Right atrium auricular region (tissue), 2 donors: ENCODE measurements at places on chromosomes 16 and 17. TPM values are rescaled to one million over a fixed set of nuclear protein-coding genes. Genes with fewer than 3 reads are reported as not detected.

CCDC200 gene
- not detected for total RNA-seq

GPR142 gene
- total RNA-seq = not detected

NGFR gene
- total RNA-seq = 13.9 TPM

PKD1 gene
- total RNA-seq = 218 TPM

KRTAP3-2 gene
- not detected for total RNA-seq

PLEKHG4 gene
- total RNA-seq = 3.9 TPM

CCL16 gene
- total RNA-seq = not detected

COQ9 gene
- total RNA-seq = 106 TPM

CDH3 gene
- total RNA-seq = 1.7 TPM

KRTAP2-3 gene
- not detected for total RNA-seq

RDM1 gene
- not detected for total RNA-seq

TXNL4B gene
- total RNA-seq = 7.0 TPM

NXPH3 gene
- 8.8 TPM for total RNA-seq

TBC1D3B gene
- total RNA-seq = not detected

OR1G1 gene
- total RNA-seq = not detected

XYLT1 gene
- 14.4 TPM for total RNA-seq

TEX19 gene
- total RNA-seq = not detected

ASGR1 gene
- 1.6 TPM for total RNA-seq

GP1BA gene
- total RNA-seq = not detected

HLF gene
- total RNA-seq = 36.9 TPM

MMP25 gene
- total RNA-seq = 0.30 TPM

KRT9 gene
- not detected for total RNA-seq

ITGA2B gene
- total RNA-seq = 1.0 TPM

CETP gene
- total RNA-seq = not detected

TM4SF5 gene
- not detected for total RNA-seq

OVCA2 gene
- total RNA-seq = 29.6 TPM

PRKCB gene
- 0.93 TPM for total RNA-seq

DCXR gene
- 213 TPM for total RNA-seq

GRN gene
- total RNA-seq = 290 TPM
